ENCODE measurements at places on chromosomes 3 and 15.

- DNase-seq = no peak
These were observed 409.4 kb downstream of the PDCD6IP start for GRCh38 chr3:34207806-34208205.

GRCh38 chr3:61269435-61269834 is 18.2 kb upstream of the FHIT start:
- DNase-seq = no peak

- no peak for DNase-seq
These were observed 2.4 kb downstream of the PML start for GRCh38 chr15:73996939-73997338.

- DNase-seq = no peak
These were observed 142.7 kb downstream of the ULK4 start for GRCh38 chr3:41819236-41819635.

- DNase-seq = no peak
These were observed 15.6 kb downstream of the ABHD5 start for GRCh38 chr3:43706342-43706741.

DNA sequence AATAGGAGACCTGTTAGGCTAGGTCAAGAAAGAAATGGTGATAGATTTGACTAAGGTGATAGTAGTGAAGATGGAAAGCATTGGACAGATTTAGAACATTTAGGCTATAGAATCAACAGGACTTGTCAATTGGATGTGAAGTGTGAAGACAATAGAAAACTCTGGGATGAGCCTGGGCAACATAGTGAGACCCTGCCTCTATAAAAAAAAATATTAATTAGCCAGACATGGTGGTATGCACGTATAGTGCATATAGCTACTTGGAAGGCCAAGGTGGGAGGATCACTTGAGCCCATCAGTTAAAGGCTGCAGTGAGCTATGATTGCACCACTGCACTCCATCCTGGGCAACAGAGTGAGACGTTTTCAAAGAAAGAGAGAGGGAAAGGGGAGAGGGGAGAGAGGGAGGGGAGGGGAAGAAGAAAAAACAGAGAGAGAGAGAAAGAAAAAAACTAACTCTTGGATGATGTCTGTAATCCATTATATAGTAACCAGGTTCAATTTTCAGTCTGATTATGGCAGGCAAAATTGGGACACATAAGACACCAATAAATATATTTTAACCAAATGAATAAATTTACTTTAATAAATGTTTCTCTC is 9.6 kb downstream of the SENP8 start:
- DNase-seq = no peak

GRCh38 chr3:50495609-50496423 is 7.6 kb downstream of the CACNA2D2 start:
- DNase-seq = no peak

GRCh38 chr3:67076607-67077006 is 78.5 kb downstream of the KBTBD8 start:
- no peak for DNase-seq

DNA sequence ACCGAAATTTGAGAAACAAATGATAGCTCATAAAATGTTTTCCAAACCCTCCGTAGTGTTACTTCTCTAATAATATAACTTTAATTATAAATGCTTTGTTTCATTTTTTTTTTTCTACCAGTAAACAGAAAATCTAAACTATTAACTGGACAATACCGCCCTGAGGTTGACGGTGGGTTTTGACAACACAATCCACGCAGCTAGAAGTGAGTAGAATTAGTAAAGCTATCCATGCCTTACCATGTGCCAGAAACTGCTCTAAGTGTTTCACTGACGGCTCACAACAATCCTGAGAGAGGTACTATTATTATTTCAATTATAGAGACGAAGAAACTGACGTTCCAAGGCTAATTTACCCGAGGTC is 410 bp downstream of the NDUFAF1 start:
- no peak for DNase-seq

- no peak for DNase-seq
These were observed 595.8 kb downstream of the NLGN1 start for GRCh38 chr3:173993299-173993698.

- no peak for DNase-seq
These were observed 20.4 kb downstream of the BMF start for GRCh38 chr15:40087991-40088928.

GRCh38 chr3:105388176-105388575 is 21.5 kb downstream of the ALCAM start:
- no peak for DNase-seq

DNA sequence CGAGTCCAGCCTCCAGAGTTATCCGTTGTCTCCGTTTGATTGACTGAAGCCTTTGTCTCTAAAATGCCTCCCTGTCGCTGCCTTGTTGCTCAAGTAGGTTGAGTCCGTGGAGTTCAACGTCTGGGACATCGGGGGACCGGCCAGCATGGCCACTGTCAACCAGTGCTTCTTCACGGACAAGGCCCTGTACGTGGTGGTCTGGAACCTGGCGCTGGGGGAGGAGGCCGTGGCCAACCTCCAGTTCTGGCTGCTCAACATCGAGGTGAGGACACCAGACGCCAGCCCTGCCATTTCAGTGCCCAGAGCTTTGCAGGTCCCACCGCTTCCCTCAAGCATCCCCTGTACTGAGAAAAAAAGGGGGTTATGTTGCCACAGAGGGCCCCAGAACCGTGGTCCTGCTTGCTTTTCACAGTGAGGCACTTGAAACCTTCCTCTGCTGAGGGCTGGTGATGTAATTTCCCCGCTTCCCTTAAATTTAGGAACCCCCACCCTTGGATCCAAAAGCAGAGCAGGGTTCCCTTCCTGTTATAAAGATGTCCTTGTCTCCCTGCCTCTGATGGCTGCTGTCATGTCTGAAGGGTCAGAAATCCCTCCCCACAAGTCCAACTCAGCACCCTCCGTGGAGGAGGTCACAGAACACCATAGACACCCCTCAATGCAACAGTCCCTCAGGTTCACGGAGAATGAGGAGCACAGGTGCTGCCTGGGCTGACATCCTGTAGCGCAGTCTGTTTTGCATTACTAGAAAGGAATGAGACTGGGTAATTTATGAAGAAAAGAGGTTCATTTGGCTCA is 105.7 kb downstream of the LRRK1 start:
- peak; percentile 60 for DNase-seq

- no peak for DNase-seq
These were observed 55.1 kb upstream of the TGFBR2 start for GRCh38 chr3:30551266-30551665.

DNA sequence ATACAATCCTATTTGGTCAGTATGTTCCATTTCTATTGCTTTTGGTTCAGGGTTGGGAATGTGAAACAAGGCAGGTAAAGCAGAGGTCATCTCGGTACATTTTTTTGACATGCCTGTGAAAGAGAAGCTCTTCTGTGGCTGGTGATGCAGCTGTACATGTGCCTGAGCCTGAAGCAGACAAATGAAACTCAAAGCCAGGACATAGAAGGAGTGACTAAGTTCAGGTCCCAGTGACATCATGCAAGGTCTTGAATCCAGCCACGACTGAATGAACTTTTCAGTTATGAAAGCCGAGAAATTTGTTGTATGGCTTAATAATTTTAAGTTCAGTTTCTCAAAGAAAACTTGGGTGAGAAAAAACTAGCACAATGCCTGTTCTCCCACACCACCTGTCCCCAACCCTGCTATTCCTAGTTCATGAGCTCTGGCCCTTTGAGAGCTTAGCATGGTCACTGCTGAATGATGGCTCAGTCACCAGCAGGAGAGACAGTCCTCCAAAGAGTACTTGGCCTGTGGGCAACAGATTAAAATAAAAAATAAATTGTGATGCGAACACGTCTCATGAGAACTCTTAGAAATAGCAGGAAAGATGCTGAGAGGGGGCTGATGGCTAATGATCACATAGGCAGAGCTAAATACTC is 600.2 kb upstream of the GRM7 start:
- no peak for DNase-seq

- no peak for DNase-seq
These were observed 7.7 kb upstream of the RFT1 start for GRCh38 chr3:53137835-53138446.

All from left forelimb (tissue), 1 donor.